NCI-H2081 (cell line): ENCODE measurements at places on chromosomes 4 and X.

- no peak for DNase-seq
Measured at GRCh38 chrX:139816204-139816603, 108.2 kb upstream of the MCF2 start.

- DNase-seq: no peak
Measured at GRCh38 chrX:122850326-122850725, 333.8 kb upstream of the GRIA3 start.

- no peak for DNase-seq
Measured at GRCh38 chr4:41881981-41882624, 53.1 kb upstream of the TMEM33 start.

- DNase-seq: no peak
Measured at GRCh38 chrX:1412551-1413161, 20.7 kb upstream of the SLC25A6 start.

DNA sequence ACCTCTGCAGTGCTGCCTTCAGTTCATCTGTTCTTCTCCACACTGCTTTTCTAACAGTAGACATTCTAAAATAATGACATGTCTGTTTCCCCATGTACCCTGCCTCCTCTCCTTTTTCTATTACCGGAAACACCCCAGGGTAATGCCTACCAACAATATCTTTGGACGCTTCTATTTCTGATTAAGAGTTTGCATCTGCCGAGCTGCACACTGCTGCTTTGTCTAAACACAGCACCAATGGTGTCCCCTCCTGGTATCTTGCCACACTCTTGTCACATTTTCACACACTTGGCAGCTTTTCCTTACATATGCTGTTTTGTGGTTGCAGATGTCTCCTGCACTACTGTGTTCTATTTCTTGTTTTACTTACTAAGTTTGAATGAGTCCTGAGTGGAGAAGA lies 288.8 kb downstream of the GRIA2 start:
- no peak for DNase-seq

DNA sequence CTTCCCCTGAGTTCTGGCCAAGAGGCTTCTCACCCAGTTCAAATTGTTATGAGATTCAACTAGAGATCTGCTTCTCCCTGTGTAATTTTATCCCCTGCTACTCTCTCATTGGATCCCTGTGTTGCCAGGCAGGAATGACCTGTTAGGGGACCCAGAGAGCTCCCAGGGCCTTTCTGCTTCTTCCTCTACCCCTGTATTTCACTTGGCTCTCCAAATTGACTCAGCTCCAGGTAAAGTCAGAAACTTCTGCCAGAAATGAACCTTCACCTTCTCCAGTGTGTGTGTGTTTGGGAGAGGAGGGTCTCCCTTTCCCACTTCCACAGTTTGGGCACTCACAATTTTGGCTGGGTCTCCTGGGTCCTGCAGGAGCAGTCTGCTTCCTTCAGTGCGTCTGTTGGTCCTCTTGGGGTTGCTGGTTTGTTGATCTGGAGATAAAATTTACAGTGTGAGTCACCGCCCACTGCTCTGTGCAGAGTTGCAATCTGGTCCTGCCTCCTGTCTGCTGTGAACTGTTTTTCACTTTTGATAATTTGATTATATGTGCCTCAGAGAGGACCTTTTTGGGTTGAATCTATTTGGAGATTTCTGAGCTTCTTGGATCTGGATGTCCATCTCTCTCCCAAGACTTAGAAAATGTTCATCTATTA lies 112.4 kb upstream of the EDA2R start:
- no peak for DNase-seq

GRCh38 chr4:7985891-7986441 lies 46.3 kb upstream of the AFAP1 start:
- DNase-seq: no peak

GRCh38 chr4:125168531-125168930 lies 146.2 kb upstream of the FAT4 start:
- DNase-seq: no peak

DNA sequence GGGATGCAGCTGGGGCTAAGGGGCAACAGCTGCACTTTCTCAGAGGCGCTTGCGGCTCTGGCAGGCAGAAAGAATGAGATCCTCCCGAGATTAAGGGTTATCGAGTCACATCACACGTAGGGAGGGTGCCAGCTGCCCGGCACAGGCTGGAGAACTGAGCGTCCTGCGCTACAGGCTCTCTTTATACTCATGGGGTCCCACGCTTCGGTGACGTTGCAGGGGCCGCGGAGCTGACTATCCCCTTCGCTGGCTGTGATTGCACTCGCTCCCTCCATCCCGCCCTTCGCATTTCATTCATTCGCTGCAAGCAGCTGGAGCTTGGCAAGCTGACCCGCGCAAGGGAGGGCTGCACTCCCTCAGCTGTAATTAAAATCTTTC lies at the start of gene TACR3:
Gene TACR3, minus strand, starts transcription at position 156 of the 378 bp plus-strand sequence. CDS start 310 bp downstream, outside the sequence.
- no peak for DNase-seq

DNA sequence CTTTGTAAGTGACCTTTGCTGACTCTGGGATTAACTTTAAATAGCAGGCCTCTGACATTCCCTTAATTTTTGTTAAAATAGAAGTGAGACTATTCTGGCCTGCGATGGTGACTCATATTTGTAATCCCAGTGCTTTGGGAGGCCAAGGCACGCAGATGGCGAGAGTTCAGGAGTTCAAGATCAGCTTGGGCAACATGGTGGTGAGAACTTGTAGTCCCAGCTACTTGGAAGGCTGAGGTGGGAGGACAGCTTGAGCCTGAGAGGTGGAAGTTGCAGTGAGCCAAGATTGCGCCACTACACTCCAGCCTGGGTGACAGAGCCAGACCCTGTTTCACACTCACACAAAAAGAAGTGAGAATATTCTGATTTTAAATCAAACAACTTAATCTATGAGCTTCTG lies 27.3 kb downstream of the ZNF330 start:
- no peak for DNase-seq

GRCh38 chr4:182022909-182023308 lies 220.3 kb upstream of the TENM3 start:
- peak; percentile 68 for DNase-seq

- no peak for DNase-seq
Measured at GRCh38 chr4:122003335-122003734, 51.5 kb upstream of the TRPC3 start.

DNA sequence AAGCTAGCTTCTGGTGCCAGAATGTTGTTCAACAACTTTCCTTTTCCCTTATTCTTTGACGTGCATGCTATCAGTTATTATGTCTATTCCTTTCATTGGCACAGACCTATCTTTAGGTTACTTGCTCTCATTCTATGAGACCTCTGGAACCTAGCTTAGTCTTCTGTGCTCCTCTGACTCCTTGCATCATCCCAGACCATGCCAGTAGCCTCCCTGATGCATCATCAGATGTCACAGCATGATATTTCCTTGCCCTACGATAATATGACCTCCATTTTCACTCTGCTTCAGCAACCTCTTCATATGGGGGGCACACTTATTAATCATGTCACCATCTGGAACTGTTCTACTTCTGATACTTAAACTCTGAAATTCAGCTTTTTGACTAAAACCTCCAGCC lies 37.2 kb downstream of the CLCN5 start:
- no peak for DNase-seq

DNA sequence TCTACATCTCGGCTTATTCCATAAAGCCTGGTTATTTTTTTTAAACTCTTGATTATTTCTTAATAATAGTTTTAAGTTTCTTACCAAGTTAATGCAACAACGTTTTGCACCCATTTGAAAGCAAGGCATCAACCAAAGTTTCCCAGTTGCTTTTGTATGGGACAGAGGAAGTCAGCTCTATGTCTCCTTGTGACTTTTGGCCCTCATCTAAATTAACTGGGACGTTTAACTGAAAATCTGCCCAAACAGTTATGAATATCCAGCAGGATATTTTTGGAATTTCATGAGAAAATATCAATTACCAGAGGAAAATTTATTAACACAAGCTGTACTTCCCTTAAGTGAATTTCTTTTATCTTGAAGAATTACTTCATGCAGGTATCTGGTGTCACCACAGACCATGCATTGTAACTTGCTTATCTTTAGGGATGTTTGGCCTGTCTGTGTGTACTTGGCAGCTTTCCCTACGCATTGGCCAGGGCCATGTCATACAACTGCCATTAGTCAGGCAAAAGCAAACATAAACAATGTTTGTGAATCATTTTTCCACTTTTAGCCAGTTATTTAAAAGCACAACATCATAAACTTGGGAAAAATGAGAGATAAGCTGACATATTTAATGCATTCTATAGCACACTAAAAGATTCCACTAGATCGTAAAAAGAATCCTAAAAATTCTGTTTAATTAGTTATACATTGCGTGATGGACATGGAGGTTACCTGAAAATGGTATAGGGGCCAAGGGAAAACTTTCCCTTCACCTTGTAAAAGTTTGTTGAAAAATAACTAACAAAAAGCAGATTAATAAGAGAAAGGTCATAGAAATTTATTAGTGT lies 101.4 kb upstream of the PDE5A start:
- no peak for DNase-seq

DNA sequence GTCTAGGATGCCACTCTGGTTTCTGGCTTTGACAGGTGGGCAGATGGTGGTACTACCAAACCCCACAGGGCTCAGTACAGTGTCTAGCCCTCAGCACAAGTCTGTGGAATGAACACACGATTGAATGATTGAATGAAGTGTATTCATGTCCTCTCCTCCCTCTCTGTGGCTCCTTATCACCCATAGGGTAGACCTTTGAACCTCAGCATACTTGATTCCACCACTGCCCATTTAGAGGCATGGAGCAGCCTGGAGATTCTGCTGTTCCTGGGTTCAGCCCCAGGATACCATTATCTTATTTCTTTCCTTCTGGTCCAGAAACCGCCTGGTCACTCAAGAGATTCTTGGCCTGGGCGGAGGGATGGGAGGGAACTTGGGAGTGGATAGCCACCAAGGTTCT lies 53.9 kb downstream of the PRPS1 start:
- DNase-seq: no peak

DNA sequence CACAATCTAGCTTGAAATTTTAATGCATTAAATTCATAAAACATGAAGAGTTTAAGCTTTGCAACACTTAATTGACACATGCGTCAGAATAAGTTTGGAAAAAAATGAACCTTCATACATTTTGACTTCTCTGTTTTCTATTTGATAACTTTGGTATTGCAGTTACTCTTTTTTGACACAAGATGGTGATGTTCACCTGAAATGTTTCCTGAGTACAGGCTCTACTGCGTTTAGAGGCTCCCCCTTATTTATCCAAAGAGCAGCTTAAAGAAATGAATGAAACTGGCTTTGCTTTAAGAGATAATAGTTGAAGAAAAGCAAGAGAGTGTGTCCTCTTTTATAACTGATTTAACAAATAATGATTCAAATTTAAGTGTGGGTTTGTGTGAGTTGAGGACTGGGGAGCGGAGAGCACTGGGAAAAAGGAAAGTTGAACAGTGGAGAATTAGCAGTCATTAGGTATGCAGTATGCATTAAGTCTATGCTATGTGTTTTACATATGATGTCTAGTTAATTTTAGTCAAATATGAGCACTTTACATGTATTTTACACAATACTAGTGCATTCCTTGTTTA lies 180.6 kb upstream of the NUDT6 start:
- peak; percentile 28 for DNase-seq

- DNase-seq: no peak
Measured at GRCh38 chr4:21890231-21890630, 58.3 kb downstream of the KCNIP4 start.

DNA sequence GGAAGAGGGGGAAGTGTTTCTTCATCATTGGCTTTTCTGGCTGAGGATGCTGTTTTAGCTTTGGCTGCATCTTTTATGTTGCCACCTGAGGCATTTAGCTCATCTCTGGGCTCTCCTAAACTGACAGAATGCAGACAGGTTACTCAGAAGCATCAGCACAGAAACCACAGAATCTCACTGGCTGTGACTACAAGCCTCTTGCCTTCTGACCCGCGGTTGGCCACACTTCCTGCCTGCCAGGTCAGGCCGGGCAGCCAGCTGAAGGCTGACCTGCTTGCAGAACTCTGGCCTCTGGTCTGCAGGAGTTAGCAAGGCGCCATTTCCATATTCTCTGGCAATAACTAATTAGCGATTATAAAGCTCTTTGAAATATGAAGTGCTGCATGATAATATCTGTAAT lies 366.5 kb downstream of the MID1IP1 start:
- no peak for DNase-seq

GRCh38 chrX:72127332-72127731 lies 4.4 kb downstream of the RTL5 start:
- no peak for DNase-seq

DNA sequence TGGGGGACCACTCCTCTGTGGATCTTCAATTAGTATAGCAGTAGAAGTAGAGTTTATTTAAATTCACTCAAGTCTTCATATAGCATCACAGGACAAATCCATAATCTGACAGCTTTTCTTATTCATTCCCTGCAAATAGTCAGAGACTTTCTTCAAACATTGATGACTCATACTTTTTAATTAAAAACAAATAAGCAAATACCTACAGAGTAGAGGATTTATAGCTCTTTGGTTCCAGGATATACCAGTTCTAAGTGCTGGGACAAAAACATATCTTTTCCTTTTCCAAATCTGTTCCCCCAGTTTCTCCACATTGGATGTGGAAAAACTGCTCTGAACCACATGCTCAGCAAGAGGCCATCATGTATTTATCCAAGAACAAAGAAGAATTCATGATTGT lies 24.1 kb downstream of the EMCN start:
- no peak for DNase-seq

GRCh38 chrX:15906041-15906943 lies 51.7 kb upstream of the AP1S2 start:
- no peak for DNase-seq

- no peak for DNase-seq
Measured at GRCh38 chr4:152363086-152363485, 172.8 kb downstream of the FBXW7 start.

GRCh38 chr4:41176340-41176739 lies 38.0 kb downstream of the APBB2 start:
- DNase-seq: no peak

GRCh38 chrX:9651737-9652136 lies 113.9 kb downstream of the GPR143 start:
- no peak for DNase-seq

DNA sequence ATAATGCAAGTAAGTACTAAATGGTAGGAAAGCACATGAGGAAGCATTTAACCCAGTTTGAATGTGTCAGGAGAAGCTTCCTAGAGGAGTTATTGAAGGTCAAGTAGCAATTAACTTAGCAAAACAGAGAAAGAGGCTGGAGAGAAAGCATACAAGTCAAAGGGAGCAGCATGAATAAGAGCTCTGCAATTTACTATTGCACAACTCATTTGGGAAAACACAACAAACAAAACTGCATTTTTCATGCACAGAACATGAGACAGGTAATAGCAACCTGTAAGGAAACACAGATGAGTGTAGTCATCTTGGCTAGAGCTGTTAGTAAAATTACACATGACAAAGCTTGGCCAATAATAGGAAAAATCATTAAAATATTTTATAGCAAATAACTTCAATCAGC lies 538.1 kb downstream of the PPP4R3C start:
- DNase-seq: peak; percentile 24

DNA sequence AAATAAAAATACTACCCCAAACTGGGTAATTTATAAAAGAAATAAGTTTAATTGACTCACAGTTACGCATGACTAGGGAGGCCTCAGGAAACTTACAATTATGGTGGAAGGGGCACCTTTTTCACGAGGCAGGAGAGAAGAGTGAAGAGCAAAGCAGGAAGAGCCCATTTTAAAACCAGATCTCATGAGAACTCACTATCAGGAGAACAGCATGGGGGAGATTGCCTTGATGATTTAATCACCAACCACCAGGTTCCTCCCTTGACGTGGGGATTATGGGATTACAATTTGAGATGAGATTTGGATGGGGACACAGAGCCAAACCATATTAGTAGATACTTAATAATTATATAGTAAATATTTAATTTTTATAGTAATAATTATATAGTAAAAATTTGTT lies 10.1 kb downstream of the CISD2 start:
- DNase-seq: no peak

- DNase-seq: no peak
Measured at GRCh38 chr4:1778642-1779392, 14.3 kb upstream of the FGFR3 start.
